ENCODE measurements at places on chromosomes 7 and 10.

GRCh38 chr10:113443141-113443925 is 109.5 kb upstream of the HABP2 start:
- peak; percentile 22 for DNase-seq

DNA sequence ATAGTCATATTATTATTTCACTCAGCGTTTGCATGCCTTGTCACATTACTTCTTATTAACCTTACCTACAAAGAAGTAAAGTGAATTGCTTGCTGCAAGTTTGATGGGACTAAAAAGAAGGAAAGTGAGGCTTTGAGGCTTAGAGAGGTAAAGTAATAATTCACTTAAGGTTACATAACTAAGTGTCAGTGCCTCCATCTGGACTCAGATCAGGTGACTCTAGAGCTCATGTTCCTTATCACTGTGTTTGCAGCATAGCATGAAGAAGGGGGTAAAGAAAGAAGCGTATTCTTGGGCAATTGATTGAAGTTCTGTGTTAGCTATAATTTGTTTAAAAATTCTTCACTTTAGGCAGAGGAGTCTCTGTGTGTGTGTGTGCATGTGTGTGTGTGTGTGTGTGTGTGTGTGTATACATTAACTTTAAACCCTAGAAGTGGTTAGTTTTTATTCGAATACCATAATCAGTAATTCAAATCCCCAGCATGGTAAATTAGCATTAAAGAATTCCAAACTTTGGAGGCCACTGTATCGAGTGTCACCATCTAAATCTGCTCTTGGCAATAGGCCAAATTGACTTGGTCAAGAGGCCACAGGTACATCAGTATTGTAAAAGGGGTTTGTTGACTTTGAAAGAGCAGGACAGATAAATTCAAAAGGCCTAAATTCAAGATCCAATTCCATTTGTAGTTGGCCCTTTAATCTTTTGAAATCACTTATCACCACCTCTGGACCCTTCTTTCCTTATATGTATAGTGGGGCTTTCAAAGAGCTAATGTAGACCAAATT is 2.2 kb upstream of the PON3 start:
- no peak for DNase-seq

- DNase-seq, result no peak
These were observed 97.2 kb upstream of the CARD11 start for GRCh38 chr7:3140834-3141233.

DNA sequence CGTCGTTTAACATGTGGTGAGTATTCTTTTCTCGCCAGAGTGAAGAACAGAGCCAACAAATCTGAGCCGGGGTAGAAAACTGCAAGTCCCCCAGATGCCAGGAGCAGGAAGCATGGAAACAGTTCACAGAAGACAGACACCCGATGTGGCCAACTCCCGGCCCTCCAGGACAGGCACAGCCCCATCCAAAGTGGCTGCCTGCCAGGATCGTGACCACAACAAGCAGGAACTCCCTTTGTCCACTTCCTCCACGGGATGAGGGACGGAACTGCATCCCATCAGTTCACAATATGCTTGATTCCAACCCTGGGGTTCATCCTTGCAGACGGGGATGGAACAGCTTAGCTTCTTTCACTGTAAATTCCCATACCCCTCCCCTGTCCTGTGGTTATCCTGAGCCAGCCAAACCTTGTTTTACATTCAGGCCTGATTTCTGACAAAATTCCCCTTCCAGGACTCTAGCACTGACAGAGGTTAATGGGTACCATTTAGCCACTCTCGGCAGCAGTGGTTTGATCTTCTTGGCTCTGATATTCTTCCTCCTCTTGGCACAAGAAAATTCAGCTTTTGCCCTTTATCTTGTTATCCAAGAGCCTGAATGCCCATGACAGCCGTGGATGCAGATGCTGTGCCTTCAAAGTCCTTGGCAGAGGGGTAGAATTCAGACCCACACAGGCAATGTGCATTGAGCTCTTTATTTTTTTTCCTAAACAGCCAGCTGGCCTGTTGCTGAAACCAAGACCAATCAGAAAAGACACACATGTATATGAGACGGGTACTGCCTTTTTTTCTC is 105.5 kb upstream of the FAM204A start:
- DNase-seq, result no peak

- no peak for DNase-seq
These were observed 22.4 kb upstream of the NPFFR1 start for GRCh38 chr10:70306181-70306705.

GRCh38 chr7:128759242-128759641 is 16.4 kb downstream of the OPN1SW start:
- no peak for DNase-seq

DNA sequence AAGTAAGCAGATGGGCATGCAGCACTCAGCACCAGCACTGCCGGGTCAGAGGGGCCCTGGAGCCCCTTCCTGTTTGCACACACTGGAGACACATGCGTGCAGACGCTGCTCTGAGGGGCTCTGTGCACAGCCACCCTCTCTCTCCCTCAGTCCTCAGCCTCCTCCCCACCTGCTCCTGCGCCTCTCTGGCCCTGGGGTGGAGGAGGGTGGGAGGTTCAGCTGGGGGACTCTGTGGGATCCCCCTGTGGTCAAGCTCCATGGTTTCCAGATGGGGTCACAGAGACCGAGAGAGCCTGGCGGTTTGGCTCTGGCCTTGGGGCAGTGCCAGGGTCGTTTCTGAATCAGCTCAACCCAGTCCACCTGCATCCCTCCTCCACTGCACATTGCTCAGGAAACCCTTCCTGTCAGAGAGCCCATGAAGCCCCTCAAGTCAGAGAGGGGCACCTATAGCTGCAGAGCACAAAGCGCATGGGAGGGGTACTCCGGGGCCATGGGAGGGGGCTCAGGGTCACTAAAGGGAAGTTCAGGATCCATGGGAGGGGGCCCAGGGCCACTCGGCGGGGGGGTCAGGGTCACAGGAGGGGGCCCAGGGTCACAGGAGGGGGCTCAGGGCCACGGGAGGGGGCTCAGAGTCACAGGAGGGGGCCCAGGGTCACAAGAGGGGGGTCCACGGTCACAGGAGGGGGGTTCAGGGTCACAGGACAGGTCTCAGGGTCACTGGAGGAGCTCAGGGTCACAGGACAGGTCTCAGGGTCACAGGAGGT is 161.7 kb downstream of the ADARB2 start:
- no peak for DNase-seq

DNA sequence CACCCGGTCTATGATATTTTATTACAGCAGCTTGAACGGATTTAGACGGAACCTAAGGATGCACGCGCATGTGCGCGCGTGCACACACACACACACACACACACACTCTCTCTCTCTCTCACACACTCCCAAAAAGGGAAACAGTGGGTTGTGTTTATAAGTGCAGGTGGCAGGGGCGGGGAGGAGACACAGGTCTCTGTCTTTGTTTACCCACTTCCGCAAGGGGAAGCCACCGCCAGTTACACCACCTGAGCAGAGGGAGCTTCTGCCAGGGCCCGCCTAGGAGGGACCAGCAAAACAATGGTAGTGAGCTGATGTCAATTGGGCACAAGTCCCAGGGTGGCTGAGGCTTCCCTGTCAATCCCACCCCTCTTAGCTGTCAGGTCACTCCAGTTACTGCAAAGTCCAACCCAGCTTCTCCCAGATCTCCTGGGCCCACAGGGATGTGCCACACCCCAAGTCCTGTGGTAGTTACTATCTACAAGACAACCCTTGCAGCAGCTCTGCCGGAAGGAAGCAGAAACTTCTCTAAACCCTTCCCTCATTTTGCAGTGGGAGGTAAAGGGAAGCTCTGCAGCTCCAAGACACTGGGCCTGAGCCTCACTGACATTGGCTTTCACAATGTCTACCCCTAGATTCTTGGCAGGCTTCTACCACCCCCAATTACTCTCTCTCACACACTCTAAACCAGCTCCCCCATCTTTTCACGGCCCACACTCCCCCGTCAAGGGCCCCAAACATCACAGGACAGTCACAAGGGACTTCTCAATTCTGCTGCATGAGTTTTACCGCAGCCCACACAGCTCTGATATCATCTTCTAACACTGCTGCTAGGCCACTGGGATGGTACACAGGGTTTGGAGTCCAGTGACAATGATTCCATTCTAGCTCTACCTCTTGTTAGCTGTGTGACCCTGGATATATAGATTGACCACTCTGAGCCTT is 17.6 kb downstream of the ANXA11 start:
- DNase-seq, result no peak

DNA sequence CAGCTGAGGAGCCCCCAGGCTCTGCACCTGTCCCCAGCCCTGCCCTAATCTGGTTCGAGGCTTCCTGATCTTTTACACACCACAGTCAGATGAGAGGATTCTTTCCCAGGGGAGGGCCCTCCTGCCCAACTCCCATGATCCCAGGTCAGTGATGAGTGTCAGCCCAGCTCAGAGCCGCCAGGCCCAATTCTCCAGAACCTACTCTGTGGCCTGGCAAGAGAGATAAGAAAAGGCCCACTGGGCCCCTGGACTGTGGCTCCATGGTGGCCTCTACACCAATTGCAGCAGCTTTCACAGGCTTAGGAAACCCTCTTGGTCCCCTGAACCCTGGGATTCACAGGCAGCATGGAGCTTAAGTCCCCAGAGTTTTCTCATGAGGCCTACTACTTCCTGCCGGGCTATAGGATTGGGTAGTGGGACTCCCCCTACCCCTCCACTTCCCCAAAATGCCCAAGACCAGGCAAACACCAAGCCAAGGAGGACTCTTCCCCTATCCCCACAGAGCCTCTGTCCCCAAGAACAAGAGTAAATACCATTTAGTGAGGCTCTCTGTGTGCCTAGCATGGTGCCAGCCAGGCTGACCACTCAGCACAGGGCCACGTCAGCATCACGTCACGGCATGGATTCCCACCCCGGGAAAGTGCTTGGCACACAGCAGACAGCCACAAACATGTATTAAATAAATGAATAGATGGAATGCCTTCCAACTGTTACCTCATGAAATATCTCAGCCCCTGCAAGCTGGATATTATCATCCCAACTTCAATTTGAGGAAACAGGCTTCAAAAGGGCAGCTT is 100.0 kb downstream of the GRID1 start:
- peak; percentile 43 for DNase-seq

DNA sequence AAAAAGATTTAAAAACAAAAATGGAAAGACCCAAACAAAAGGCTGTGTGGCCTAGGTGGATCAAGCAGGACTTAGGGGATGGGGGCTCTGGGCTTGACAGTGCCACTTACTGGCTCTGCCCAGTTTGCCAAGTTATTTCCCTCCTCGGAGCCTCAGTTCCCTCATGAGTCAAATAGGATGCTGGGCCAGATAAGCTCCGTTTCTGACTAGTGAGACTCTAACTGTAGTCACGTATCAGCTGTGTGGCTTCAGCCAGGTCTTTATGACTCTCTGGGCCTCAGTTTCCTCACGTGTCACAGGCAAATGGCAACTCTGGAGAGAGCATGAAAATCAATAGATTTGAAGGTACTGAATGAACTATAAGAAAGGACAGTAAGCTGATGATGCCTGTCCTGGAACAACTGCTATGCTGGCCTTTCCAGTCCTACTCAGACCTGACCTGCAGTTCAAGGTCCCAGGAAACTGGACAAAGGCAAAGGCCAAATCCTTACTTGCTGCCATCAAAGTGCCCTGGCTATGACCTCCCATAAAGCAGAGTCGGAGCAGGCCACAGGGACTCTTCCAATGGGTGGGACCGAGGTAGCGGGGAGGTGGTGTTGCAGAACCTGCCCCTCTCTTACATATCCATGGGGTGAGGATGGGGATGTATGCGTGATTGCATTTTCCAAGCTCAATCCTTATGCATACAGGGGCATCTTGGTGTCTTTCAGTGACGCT is 27.0 kb downstream of the FAM53B start:
- no peak for DNase-seq

DNA sequence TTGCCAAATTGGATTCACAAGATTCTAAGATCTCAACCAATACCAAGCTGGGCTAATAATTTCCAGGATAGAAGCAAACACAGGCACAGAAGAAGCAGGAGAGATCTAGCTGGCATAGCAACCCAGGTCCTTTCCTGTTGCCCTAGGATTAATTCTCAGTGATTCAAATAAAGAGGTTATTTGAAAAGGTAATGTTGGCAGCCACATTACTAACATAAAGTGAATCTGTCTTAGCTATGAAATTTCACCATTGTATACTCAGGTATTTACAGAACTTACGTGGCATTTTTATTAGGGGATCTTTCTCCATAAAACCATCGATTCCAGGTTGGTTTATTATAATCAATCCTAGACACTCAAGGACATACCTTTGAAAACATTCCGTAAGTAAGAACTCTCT is 379.3 kb upstream of the POM121L12 start:
- no peak for DNase-seq

DNA sequence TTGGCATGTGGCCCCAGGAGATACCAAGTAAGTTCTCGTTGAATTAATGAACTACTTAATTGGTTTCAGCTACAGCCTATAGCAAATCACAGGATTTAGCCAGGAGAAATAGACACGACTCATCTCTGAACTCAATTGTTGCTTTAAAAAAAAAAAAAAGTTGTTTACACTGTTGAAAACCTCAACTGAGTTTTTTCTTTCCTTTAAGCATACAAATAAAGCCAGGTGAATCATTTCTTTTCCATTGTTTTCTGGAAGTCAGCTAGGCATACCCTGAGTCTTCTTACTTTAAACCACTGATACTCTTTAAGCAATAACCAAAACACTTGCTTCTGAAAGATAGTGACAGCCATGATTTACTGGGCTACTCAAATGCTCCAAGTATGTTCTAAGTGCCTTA is 755 bp downstream of the FRMPD2 start:
- DNase-seq, result no peak

DNA sequence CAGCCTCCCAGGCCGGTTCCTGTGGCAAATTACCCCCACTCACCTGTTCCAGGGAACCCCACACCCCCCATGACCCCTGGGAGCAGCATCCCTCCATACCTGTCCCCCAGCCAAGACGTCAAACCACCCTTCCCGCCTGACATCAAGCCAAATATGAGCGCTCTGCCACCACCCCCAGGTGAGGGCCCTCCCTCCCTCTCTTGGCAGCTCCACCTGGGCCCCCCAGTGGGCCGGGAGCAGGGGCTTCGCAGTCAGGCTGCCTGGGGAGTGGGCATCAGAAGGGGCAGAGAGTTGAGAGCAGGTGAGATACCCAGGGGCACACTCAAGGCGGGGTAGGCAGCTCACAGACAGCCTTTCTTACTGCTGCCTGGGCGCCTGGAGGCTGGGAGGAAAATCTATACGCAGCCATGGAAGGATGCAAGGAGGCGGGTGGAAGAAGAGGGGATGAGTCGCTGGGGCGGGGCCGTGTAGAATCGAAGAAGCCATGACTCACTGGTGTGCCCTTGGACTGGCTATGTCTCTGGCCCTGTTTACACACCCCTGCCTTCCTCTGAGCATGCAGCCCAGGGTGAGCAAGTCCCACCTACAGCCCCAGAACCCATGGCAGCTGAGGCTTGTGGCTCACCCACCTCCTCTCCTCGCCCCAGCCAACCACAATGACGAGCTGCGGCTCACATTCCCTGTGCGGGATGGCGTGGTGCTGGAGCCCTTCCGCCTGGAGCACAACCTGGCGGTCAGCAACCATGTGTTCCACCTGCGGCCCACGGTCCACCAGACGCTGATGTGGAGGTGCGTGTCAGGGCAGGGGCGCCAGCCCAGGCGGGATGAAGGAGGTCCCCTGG is 48.6 kb upstream of the PPIF start:
- no peak for DNase-seq

DNA sequence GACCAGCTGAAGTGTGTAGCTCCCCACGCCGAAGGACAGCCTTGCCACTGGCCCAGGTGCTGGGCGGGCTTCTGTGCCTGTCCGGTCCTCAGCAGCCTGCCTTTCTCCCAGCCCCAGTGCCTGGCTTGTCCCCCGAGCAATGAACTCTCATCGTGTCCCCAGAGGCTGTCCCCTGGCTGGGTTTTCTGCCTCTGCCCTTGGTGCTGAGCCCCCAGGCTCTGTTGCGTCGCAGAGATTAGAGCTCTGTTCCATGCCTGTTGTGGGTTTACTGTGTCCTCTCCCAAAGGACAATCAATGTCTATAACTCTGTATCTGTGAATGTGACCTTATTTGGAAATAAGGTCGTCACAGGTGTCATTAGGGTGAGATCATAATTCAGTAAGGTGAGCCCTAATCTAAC is 226.1 kb upstream of the SHH start:
- DNase-seq, result no peak
